ENCODE measurements at places on chromosomes 7 and 10. TPM values are rescaled to one million over a fixed set of nuclear protein-coding genes. Genes with fewer than 3 reads are reported as not detected.

TMEM196 gene
- total RNA-seq, result not detected

ACTL6B gene
- total RNA-seq, result not detected

WNT8B gene
- not detected for total RNA-seq

ZNF487 gene
- total RNA-seq, result 7.3 TPM

GDF2 gene
- total RNA-seq, result not detected

HDAC9 gene
- total RNA-seq, result 0.89 TPM

PIP gene
- not detected for total RNA-seq

LIPM gene
- not detected for total RNA-seq

SPDYE6 gene
- not detected for total RNA-seq

DNA sequence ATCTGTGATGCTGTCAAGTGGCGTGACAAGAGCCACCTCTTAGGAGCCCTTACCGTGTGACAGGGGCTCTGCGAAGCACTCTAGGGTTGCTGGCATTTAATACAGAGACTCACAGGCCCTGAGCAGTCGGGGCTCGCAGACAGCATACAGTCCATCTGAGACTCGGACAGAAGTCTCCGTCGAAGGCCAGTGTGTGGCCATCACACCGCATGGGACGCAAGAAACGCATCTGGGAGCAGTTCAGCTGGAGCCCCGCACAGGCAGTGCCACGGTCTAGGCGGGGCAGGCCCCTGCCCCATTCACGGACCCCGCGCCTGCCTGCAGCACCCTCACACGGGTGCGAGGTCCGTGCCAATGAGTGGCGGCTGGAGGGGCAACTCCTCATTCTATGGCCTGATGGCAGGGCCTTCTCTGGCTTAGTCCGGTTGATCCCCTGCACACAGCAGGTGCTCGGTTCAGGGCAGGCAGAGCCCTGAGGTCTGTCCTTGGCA lies 33.6 kb downstream of the IQCE start:
- DNase-seq, result no peak

DNA sequence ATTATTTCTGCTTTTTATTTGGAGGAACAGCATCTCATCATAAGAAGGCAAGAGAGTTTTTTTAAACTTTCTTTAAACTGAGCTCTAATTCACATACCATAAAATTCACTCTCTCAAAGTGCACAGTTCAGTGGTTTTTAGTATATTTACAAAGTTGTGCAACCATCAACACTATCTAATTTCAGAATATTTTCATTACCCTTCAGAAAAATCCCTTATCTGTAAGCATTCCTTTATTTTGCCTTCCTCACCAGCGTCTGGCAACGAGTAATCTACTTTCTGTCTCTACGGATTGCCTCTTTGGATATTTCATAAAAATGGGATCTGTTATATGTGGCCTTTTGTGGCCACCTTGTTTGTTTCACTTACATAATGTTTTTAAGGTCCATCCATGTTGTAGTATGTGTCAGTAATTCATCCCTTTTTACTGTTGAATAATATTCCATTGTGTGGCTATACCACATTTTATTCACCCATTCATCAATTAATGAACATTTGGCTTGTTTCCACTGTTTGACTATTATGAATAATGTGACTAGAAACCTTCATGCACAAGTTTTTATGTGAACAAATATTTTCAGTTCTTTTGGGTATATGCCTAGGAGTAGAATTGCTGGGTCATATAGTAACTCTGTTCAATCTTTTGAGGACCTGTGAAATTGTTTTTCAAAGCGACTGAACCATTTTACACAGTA lies 181.5 kb downstream of the TRIL start:
- no peak for DNase-seq

GRCh38 chr10:31799181-31799580 lies 129.4 kb downstream of the ARHGAP12 start:
- no peak for DNase-seq

DNA sequence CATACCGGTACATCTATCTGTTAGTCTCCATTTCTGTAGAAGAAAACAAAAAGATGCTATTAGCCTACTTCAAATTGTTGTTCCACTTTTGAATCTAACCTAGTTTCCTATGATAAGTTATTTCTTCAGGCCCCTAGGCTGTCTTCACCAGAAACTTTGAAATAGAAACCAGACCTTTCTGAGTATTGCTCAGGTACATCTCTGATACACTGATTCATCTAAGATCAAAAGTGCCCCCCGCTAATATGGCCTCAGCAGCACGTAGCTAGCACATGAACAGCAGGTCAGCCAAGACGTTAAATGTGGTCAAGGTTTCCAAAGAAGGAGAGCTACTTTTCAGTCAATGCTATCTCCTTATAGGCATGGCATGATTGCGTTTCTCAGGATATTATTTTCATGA lies 23.6 kb downstream of the CTAGE6 start:
- no peak for DNase-seq

GRCh38 chr7:21944616-21945453 lies 864 bp downstream of the CDCA7L start:
- peak; percentile 30 for DNase-seq

- no peak for DNase-seq
These were observed 85.9 kb downstream of the MDFIC start for GRCh38 chr7:115007751-115008150.

GRCh38 chr10:88499569-88500470 lies 83.3 kb downstream of the RNLS start:
- no peak for DNase-seq

- no peak for DNase-seq
These were observed 10.0 kb upstream of the EMX2 start for GRCh38 chr10:117532451-117533107.

- DNase-seq, result no peak
These were observed 3.6 kb upstream of the ABCB1 start for GRCh38 chr7:87604264-87604663.

DNA sequence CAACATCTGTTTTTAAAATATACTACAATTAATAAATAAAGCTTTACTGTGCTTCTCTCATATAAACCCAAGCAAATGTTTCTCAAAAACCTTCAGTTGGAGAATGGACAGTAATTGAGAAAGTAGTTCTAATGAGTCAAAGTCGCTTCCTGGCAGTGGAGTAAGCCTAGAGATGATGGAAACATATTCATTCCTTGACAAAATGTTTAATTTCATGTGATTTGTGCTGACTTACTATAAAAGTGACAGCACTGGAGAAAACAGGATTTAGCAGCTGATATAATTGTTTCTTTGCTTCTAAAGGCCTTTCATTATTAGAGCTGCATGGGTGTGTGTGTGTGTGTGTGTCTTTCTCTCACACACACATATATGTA lies 9.0 kb downstream of the ELMO1 start:
- DNase-seq, result no peak

GRCh38 chr7:20574784-20575720 lies 40.4 kb upstream of the ABCB5 start:
- DNase-seq, result no peak

DNA sequence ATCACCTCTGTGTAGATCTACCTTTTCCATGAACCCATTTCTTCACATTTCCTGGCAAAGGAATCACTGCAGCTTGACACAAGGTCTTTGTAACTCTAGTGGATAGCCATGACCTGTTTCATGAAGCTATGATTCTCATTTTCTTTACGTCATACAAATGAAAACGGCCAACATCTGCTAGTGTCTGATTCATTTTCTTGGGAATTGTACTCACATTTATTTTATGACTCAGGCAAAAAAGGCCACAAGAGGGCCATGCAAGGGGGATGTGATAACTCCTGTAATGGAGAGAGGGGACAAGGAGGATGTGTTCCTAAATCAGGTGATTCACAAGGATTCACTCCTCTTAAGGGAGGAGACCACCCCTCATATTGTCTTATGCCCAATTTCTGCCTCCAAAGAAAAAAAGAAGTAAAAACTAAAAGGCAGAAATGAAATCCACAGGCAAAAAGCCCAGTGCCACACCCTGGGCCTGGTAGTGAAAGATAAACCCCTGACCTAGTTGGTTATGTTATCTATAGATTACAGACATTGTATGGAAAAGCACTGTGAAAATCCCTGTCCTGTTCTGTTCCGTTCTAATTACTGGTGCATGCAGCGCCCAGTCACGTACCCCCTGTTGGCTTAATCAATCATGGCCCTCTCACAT lies 249.9 kb downstream of the IPMK start:
- DNase-seq, result no peak

DNA sequence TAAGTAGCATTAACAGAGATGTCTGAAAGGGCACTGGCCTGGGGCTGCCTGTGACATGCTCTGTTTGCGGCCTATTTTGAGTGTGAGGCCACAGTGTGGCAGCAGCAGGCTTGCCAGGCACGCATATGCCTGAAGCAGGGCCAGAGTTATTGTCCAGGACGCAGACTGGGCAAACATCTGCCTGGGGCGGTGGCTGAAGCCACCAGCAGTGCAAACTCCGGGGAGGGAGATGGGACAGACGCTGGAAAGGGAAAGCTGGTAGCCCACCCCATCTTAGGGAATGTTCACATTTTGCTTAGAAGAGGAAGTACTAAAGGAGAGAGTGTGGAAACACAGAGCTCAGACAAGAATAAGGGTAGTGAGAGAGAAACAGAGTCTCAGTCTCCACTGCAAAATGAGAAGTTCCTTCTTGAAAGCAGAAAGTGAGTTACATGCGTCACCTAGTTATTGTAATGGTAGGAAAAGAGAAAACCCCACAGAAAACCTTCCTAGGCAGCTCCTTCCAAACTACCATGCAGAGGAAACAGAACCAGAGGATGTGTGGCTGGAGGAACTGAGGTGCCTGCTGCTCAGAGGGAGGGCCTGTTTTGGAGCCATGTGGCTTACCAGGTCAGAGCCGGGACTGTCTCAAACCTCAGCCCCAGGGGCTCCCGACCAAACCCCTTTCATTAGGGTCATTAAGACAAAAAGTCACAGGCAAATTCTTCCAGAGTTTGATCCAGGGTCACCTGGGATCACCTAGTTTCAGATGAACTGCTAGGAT lies 14.5 kb downstream of the AKR1B1 start:
- DNase-seq, result no peak

GRCh38 chr7:134287916-134288659 lies 28.6 kb downstream of the SLC35B4 start:
- DNase-seq, result no peak

DNA sequence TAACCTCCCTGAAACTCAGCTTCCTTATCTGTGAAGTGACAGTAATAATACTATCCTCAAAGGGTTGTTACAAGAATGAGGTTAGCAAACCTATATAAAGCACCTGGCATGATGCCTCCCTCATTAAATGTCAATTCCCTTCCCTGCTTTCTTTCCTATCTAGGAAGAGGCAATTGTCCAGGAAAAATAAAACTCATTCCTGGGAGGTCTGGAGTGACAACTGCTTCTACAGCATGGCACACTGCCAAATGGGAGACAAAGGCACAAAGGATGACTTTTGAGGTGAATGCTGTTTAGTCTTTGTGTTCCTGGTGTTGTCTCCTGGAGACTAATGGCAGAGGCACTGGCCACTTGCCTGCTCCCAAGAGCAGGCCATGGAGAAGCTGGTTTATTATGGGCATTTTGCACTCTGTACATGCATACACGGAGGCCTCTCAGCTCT lies 32.2 kb upstream of the PDE1C start:
- no peak for DNase-seq

GRCh38 chr10:60346661-60347060 lies 43.0 kb downstream of the ANK3 start:
- no peak for DNase-seq

- DNase-seq, result no peak
These were observed 60.0 kb downstream of the MLLT10 start for GRCh38 chr10:21593986-21594385.

DNA sequence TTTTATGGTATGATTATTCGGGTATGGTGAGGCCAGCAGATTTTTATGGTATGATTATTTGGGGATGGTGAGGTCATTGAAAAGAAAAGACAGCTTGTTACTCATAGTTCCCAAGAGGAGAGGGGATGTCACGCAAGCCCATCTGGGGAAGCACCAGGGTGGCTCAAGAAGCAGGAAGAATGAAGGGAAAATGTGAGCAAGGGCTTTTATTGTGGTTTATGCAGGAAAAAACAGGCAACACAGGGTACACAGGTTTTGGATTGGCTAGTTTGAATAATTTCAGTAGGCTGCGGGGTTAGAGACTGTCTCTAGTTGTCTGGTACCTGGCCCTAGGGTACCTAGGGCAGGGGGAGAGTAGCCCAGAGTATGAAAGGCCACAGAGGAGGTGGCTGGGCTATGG lies 26.8 kb upstream of the DGKI start:
- no peak for DNase-seq

DNA sequence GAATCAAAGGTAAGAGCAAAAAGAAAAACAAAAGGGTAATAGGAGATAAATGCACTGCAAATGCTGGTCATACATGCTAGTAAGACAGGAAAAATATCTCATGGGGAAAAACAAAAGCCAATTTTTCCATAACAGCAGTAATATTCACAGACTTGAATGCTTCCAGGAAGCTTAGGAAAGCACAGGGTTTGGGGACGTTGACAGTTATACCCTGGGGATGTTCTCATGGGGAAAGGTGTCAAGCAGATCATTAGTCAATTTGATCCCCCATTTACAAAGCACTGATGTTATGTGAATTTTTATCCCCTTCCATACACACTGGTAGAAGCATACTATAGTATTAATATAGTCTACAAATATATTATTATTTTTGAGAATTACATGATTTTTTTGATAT lies 232.7 kb downstream of the SORCS1 start:
- no peak for DNase-seq

DNA sequence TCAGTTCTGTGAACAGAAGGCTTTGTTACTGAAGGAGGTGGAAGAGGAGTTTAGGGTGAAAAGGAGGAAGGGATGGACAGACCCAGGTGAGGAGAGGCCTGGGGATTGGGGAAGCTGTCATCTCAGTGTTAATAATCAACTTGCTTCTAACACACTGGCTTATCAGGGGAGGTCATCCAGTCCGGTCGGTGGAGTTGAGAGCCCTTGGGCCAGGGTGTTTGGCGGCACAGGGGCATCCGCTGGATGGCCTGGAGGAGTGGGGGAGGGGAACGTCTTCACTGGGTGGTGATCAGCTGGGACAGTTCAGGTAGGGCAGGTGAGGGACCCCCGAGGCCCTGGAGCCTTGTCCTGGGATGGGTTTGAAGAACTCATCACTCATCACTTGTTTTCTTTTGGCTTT lies 33.9 kb downstream of the SHH start:
- no peak for DNase-seq

GRCh38 chr7:69564454-69565417 lies 33.5 kb upstream of the AUTS2 start:
- DNase-seq, result no peak

DNA sequence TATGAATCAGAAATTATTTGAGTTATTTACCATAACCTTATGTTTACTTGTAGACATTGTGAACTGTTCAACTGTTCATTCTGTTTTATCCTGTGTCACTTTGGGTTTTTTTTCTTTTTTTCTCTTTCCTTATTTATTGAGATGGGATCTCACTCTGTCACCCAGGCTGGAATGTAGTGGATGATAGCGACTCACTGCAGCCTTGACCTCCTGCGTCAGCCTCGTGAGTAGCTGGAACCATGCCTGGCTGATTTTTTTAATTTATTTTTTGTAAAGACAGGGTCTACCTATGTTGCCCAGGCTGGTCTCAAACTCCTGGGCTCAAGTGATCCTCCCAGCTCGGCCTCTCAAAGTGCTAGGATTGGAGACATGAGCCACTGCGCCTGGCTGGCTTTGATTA lies 97.1 kb downstream of the CSTF2T start:
- no peak for DNase-seq

- no peak for DNase-seq
These were observed 25.5 kb upstream of the FAM221A start for GRCh38 chr7:23654508-23654907.

- DNase-seq, result no peak
These were observed 184.4 kb downstream of the MDFIC start for GRCh38 chr7:115106316-115106715.

All from CD8-positive, alpha-beta T cell (primary cell).